ENCODE measurements at places on chromosomes 6 and 20.

GRCh38 chr20:11982289-11982954, 64.7 kb downstream of the BTBD3 start:
- DNase-seq, result no peak

- DNase-seq, result no peak
Measured at GRCh38 chr6:167742719-167743303, 83.9 kb upstream of the AFDN start.

GRCh38 chr6:158797331-158798310, 21.5 kb downstream of the EZR start:
- DNase-seq, result no peak

DNA sequence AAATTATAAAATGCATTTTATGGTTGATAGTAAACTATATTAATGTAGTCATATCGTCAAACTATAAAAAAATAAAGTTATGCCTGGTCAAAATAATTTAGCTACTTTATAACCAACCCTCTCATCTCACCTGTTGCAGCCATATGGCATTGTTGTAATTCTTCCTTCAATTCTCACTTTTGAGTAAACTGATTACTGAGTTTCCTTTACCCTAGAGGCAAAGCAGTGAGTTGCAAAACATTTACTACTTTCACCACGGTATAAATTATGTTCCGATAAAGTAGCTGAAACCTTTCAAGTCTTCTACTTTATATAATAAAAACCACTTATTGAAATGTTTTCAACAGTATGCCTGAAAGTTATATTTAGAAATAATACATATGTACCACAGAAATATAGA, 113.8 kb downstream of the AHI1 start:
- no peak for DNase-seq

GRCh38 chr6:170440437-170440836, 112.7 kb downstream of the PSMB1 start:
- DNase-seq, result peak; percentile 24

DNA sequence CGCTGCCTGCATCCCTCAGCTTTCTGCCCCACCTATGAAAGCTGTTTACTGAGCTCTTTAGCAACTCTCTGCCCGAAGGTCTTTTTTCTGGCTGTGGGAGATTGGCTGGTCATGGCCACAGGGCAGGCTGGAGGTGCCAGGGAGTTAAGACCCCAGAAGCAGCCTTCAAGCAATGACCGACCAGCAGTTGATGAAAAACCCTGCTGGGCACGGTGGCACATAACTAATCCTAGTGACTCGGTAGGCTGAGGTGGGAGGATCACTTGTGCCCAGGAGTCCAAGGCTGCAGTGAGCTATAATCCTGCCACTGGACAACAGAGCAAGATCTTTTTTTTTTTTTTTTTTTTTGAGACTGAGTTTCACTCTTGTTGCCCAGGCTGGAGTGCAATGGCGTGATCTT, 20.4 kb upstream of the ITPR3 start:
- DNase-seq, result no peak

- DNase-seq, result no peak
Measured at GRCh38 chr20:11436113-11436905, 481.4 kb upstream of the BTBD3 start.

DNA sequence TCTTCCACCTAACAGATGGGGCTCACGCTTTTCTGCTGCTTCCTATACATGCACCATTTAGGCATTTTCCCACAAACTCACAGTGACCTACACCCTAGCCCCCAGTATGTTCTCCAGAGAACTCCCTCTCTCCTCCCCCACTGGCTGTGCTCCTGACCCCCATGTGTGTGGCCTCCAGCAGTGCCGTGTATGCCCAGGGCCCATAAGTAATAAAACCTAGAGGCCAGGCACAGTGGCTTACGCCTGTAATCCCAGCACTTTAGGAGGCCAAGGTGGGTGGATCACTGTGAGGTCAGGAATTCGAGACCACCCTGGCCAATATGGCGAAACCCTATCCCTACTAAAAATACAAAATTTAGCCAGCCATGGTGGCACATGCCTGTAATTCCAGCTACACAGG, 54.7 kb upstream of the NXT1 start:
- DNase-seq, result no peak

DNA sequence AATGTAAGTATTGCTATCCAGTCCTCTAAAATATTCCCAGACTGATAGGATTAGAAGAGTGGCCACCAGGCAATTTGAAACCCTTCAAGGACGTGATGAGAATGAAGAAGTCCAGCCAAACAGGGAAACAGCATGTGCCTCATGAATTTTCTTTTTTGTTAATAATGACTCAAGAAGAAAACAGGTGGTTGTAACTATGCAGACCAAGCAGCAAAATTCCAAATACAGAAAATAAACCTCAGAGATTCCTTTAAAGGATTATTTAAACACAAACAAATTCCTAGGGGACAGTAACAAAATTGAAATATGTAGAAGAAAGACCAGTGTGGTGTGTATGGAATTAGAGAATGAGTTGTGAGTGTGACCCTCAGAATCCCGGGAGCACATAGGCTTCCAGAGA, 239.2 kb downstream of the KCNQ5 start:
- no peak for DNase-seq

- DNase-seq, result no peak
Measured at GRCh38 chr6:133609415-133610226, 279.3 kb upstream of the TCF21 start.

Data from SK-N-SH (cell line).